Stimulated activated CD4-positive, alpha-beta T cell treated with anti-CD3 and anti-CD28 coated beads, Interleukin-12 subunit alpha, Interleukin-12 subunit beta, amount 100 ng/mL, for 48 hours (primary cell): ENCODE measurements at places on chromosomes 1 and 21.

- no peak for DNase-seq
These were observed 37.3 kb upstream of the LBR start for GRCh38 chr1:225464851-225465792.

DNA sequence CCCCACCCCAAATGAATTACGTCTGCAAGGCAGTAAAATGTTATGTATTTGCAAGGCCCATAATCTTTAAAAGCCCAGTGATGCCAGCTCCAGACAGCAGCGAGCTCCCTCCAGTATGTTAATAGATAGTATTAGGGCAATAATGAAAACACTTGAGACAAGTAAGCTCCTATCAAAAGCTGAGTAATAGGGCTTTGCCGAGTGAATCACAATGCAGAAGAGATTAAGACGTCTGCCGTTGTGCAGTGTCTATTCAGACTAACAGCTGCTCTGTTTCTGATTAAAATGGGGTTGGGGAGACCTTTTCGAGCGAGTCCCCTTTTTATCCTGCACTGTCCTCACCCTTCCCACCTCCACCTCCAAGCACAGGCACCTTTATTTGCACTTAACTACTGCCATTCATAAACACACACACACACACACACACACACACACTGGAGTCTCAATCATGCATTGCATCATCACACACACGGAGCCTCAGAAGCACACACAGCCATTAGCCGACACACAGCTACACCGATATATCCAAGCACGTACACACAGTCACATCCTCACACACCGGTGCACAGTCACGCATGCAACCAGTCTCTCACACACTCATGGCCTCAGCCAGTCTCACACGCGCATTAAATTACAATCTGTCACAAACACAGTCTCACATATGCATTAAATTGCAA is 46.0 kb upstream of the FOXO6 start:
- no peak for DNase-seq

GRCh38 chr21:28427394-28428022 is 565.2 kb downstream of the LTN1 start:
- DNase-seq, result no peak

DNA sequence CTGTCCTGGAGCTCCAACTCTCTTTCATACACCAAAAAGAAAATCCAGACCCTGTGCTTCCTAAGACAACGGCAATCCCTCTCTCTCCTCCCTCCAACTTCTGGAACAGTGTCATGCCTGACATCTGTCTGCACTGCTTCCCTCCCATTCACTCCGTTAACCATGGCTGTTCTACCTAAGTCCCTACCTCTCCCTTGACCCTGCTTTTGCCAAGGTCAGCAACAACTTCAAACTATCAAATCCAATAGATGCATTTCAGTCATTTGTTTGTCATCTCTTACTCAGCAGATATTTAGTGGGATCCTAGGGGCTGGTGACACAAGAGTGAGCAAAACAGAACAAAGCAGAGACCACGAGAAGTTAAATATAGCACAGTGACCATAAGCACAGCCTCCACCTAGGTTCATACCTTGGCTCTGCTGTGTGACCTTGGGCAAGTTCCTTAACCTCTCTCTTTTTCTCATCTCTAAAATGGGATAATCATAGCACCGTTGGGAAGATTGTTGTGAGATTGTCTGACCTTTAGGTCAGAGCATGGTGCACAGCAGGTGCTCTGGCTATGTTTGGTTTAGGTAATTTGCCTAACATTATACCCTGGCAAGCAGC is 88.9 kb downstream of the TMEM53 start:
- no peak for DNase-seq

DNA sequence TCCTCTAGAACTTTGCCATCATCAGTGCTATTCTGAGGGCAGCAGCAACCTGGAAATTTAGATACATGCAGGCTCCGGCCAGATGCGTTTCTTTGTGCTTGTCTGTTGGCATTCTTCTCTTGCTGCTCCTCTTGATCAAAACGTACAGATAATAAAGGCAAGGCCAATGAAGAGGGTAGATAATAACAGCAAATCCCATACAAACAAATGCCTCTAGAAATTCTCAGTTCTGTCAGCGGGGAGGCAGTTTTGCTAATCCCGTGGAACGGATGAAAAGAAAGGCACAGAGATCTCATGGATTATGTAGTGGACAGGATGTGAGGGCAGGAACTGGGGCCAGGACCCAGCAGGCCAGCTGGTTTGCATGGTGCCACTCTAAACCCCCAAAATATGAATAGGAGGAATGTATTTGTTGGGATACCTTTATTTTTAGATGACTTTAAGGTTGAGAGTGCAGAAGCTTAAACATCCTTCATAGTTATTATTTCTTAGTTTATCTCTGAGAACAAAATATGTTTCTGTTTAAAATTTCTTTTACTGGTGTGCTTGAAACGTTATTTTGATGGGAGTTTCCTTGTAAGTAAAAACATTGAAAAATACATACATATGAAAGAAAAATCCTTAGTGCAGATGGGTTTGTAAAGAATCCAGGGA is 1.5 kb downstream of the ITSN1 start:
- no peak for DNase-seq

GRCh38 chr1:109148987-109149561 is 35.2 kb downstream of the ELAPOR1 start:
- DNase-seq, result no peak

DNA sequence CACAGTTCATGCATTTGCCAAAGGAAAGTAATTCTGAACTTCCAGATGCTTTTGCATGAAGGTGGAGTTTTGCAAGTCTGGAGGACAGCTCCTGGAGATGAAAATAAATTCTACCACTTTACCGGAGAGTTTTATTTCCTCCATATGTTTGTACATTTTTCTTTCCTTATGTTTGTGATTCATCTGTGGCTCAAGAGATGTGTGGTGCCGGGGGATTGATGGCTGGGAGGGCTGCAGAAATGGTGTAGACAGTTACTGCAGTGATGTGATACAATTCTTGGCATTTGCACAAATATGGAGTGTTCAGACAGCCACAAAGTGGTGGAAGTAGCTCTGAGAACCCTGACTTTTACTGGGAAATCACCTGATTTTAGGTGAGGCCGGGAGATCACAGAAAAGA is 58.5 kb upstream of the ASB17 start:
- no peak for DNase-seq
